ENCODE measurements at places on chromosomes 4 and X.

DNA sequence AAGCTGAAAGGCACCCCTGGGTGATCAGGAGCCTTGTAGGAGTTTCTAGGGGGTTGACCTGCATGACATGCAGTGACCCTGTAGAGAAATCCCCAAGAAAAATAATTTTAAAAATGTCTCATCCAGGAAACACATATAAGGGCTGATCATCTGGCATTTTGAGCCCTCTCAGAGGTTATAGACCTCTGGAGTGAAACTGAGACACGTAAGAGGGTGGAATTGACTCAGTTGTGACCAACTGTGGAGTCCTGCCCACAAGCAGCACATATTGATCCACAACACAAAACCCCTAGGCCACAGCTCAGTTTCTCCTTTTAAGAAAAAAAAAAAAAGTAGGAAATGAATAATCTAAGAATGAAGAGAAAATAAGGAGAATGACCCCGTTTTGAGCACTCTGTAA, 32.5 kb upstream of the MTMR8 start:
- DNase-seq, result no peak

DNA sequence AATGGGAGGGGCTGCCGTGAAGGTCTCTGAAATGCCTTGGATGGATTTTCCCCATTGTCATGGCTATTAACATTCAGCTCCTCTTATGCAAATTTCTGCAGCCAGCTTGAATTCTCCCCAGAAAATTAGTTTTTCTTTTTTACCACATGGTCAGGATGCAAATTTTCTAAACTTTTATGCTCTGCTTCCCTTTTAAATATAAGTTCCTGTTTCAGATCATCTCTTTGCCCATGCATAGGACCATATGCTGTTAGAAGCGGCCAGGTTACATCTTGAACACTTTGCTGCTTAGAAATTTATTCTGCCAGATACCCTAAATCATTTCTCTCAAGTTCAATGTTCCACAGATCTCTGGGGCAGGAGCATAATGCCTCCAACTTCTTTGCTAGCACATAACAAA, 13.8 kb upstream of the CLDN34 start:
- no peak for DNase-seq

GRCh38 chr4:158824425-158825274, 55.8 kb downstream of the FNIP2 start:
- no peak for DNase-seq

DNA sequence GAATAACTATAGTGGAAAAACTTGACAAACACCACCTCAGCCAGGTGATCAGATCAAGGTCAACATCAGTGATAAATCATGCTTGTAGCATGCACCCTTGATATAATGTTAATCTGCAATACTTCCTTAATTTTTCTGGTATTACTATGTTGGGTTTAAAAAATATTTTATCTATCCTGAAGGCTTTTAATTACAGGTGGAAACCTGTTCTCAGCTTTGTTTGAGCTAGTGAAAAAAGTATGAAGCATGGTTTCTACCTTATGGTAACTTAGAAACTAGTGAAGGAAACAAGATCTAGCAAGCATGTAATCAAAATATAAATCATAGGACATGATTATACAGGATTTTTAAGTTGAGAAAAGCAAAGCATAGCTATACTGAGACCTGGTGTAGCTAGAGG, 26.6 kb downstream of the MAOA start:
- no peak for DNase-seq

DNA sequence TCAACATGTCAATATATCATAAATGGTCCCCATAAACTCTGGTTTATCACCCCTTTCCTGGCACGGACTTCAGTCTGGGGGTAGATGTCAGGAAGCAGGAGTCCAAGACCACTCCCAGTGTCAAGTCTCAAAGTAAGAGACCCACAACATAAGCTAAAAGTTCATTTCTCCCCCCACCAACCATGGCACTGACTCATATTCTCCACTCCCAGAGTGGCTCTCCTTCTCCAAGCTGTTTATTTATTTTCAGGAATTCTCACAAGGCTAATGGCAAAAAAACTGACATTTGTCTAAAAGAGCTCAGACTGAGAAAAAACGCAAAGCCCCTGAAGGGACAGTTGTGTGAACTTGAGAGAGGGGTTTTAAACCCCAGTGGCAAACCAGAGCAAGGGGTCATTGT, 217.0 kb downstream of the RAB28 start:
- no peak for DNase-seq

- DNase-seq, result no peak
These were observed 132.7 kb upstream of the TTC29 start for GRCh38 chr4:147078362-147078761.

- peak; percentile 97 for DNase-seq
These were observed 21.8 kb upstream of the CSF2RA start for GRCh38 chrX:1246816-1247215.

- no peak for DNase-seq
These were observed 336.2 kb downstream of the SLC7A11 start for GRCh38 chr4:137905930-137906329.

- DNase-seq, result no peak
These were observed 99.6 kb upstream of the TMEM150C start for GRCh38 chr4:82661181-82661992.

GRCh38 chr4:119299260-119299671, 22.7 kb downstream of the FABP2 start:
- peak; percentile 45 for DNase-seq

GRCh38 chrX:8849458-8849857, 48.3 kb upstream of the FAM9A start:
- DNase-seq, result no peak

- DNase-seq, result no peak
These were observed 25.7 kb downstream of the SH3RF1 start for GRCh38 chr4:169245061-169245460.

DNA sequence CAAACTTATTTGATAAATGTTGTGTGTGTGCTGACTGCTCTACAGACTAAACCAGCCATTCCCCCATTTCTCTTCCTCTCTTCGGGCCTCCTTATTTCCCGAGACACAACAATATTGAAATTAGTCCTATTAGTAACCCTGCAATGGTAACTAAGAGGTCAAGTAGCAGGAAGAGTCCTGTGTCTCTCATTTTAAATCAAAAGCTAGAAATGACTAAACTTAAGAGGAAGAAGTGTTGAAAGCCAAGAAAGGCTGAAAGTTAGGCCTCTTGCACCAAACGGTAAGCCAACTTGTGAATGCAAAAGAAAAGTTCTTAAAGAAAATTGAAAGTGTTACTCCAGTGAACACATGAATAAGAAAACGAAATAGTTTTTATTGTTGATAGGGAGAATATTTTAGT, 357.8 kb upstream of the SLC7A11 start:
- DNase-seq, result no peak

- no peak for DNase-seq
These were observed 40.2 kb upstream of the CD99 start for GRCh38 chrX:2650865-2651264.

DNA sequence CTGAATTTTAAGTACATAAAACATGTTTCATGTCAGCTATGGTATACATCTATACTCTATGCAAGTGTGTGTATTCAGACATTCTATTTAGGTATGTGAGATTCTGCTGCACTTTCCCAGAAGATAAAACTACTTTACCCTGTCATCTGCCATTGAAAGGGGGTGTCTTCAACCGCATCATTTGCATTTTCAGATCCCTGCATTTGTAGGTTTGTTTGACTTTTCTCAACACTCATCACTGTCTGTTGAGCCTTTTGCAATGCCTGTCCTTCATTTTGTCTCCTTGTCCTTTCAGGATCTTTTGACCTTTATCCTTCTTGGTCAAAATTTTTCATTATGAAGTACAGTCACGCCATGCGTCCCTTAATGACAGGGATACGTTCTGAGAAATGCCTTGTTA, 103.5 kb downstream of the TMA16 start:
- DNase-seq, result no peak

DNA sequence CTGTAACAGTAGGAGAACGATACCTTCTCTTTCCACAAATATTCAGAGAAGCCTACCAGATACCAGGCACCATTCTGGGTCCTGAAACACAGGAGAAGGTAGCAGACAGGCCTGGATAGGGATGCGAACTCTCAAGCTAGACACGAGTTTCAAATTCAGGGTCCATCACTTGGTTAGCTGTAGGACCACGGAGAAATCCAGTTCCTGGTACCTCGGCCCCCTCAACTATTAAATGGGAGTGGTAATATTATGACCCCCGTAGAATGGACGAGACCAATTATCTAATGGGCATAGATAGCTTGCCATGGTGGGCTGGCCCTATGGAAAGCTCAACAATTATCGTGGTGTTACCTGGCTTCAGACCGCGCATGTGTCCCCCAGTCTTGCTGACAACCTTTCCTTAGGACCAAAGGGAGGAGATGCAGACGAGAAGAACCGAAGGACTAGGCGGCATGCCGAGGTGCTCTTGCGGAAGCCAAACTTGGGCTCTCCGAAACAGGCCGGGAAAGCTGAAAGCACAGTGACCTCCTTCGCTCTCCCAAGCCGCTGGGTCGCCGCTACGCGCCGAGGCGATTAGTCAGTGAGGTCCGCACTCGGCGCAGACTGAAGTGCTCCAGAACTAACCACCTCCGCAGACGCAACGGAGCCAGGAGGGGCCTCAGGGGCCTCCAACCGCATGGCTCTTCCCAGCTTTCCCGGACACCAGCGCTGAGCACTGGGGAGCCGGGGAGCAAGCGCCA, 19.6 kb downstream of the NKX3-2 start:
- DNase-seq, result peak; percentile 47

- peak; percentile 73 for DNase-seq
These were observed 7.6 kb upstream of the VEGFD start for GRCh38 chrX:15391850-15392249.

Measured in endodermal cell (in vitro differentiated cells).